ENCODE measurements at places on chromosomes 16 and 17.

DNA sequence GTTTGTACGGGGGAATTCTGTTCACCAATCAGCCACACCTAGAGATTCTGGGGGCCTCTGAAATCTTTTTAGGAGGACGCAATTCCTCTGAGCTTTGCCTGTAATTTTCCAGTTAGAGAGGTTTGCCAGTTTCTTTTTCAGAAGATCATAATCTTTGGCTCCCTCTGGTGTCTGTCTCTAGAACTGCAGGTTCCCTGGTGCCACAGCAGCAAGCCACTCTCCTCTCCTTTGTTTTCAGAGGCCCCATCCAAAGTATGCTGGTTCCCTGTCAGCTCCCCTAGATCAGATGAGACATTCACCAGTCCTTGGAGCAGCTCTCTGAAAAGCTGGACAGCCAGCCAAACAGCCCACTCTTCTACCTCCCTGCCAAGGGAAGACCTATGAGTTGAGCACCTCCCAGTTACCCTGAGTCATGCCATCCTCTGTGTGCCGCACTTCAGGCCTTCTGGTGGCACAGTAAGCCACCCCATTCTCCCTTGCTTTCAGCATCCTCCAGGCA lies 36.1 kb downstream of the RNF112 start:
- DNase-seq = peak; percentile 80

DNA sequence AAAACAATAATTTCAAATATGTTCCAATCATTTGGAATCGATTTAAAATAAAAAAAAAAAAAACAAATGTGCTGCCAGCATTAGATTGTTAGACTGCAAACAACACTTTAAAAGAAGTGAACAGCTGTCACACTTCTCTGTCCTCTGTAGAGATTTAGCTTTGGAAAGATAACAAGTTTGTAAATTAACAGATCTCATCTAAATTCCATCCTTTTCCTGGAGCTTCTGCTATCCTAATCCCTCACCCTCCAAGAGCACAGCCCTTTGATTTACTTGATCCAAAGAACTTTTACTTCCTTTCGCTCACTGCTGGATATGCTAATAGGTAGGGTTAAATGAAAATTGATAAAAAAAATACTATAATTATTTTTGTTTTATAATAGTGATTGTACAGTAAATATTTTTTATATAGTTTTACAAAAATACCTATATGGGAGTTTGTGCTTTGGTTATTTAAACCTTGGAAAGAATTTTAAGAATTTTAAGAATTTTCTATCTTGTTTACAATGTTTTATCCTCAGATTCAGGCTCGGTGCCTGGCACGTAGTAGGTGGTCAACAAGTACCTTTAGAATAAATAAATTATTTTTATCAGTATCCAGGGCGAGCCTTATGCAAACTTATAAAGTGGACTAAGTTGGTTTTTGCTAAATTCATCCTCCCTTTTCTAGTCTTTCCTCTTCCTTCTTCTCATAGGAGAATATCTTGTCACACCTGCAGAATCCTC lies 21.6 kb downstream of the MAP2K6 start:
- DNase-seq = no peak

DNA sequence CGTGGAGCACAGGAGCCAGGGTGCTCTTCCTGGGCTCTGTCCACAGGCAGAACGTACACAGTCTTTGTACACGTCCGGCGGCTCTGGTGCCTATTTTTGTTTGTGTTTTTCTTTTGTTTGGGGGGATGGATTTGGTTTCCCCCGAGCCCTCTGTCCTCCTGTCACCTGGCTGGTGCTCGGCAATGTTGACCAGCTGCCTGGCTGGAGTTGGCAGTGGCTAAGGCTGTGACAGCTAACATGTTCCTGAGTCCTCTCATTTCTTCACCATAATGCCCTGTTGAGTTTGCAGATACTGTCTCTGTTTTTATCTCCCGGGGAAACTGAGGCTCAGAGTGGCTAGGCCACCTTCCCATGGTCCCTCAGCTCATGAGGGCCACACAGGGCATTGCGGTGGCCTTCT lies 25.7 kb downstream of the MAPT start:
- DNase-seq = no peak

- DNase-seq = peak; percentile 58
Observed at GRCh38 chr16:87951552-87952538, 611 bp downstream of the BANP start.

GRCh38 chr17:63974594-63975192 lies 2.0 kb upstream of the SCN4A start:
- DNase-seq = no peak

GRCh38 chr17:78991906-78992532 lies 12.3 kb upstream of the LGALS3BP start:
- DNase-seq = peak; percentile 15

DNA sequence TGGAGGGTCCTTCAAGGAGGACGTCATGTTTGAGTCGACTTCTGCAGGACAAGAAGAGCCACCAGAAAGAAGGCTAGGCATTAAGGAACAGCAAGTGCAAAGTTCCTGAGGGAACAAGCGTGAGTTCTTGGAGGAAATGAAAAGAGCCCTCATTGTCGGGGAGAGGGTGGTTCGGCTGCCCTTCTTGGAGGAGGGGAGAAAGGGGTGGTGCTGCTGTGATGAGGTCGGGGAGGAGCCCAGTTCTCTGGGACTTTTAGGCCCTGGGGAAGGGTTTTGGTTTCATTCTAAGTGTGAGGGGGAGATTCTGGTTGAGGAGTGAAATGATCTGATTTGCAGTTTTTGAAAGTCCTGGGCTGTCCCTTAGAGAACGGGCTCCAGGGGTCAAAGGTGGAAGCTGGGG lies 4.1 kb downstream of the BICDL2 start:
- DNase-seq = no peak

GRCh38 chr17:58059141-58059540 lies 24.1 kb upstream of the DYNLL2 start:
- DNase-seq = peak; percentile 40

- DNase-seq = no peak
Observed at GRCh38 chr17:62923258-62924150, 42.5 kb upstream of the TANC2 start.

DNA sequence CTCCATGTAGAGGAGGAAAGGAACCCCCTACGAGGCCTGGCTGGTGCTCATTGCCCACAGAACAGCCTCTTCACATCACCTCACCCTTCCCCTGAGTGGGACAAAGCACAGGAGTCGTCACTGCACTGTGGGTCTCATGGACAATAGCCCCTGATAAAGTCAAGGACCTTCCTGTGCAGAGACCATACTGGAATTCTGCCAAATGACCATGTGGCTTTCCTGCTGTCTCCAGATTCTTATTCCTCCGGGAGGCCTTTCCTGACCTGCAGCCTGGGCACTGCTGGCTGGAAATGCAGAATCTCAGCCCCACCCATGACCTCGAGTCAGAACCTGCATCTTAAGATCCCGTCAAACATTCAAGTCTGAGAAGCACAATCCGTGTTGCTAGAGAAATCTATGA lies 60.5 kb upstream of the ERN1 start:
- DNase-seq = no peak

GRCh38 chr16:89202422-89203215 lies 2.3 kb upstream of the SLC22A31 start:
- no peak for DNase-seq

DNA sequence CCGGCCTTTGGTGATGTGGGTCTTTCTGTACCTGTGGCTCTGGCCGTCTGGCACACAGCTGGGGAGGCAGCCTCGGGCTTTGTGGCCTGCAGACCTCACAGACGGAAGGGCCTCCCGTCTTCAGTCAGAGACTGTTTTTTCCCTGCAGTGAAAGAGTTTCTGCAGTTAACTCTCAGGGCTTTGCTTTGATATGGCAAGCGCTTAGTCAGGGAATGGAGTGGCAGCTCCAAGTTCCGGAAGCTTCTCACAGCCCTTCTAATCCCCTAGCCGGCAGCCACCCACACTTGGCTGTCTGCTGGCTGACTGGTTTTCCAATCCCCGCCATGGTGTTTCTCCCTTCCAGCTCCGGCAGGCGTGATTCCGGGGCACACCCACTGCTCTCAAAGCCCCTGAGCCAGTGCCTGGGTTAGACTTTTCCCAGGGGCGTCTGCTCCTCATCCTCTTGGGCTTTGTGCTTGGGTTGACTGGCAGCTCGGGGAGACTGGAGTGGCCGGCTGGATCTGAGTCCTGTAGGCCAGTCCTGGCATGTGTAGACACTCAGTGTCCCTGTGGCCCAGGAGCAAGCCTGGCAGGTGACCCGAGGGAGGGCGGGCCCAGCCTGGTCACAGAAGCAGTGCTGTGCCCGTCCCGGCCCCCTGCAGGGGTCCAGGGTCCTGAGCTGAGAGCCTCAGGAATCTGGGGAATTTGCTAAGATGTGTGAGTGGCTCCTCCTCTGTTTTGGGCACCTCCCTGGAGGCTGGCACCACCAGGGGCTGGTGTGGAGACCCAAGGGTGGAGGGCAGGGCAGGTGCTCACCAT lies 29.9 kb downstream of the BAIAP2 start:
- DNase-seq = peak; percentile 72

DNA sequence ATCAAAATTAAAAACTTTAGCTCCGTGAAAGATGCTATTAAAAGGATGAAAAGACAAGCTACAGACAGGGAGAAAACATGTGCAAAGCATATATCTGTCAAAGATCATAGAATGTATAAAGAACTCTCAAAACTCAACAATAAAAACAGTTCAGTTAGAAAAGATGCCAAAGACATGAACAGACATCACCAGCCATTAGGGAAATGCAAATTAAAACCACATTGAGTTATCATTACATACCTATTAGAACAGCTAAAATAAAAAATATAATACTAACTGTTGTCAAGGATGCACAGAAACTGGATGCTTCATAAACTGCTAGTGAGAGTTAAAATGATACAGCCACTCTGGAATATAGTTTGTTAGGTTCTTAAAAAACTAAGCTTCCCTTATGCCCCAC lies 58.8 kb downstream of the NFATC3 start:
- DNase-seq = no peak

DNA sequence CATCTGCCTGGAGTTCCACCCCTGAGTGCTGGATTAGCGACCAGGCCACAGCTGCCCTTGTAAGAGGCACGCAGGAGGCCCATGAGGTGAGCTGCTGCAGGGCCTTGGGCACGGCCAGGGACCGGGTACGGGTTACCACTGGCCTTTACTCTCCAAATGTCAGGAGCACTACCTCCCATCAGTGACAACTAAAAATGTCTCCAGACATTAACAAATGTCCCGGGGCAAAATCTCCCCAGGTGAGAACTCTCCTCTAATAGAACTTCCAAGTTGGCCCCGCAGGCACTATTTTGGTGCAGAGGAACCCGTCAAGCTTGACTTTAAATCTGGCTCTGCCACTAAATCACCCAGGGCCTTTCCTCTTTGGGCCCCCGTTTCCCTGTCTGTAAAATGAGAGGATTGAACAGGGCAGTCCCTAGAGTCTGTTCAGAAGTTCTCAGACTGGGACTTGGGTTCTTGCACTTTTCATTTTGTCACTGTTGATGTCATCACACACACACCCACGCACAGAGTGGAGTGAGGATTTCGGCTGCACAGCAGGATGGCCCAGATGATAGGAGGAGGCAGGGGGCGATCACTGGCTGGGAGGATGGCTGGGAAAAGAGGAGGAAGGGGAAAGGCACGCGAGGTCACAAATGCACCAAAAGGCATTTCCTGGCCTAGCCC lies 24.5 kb upstream of the MAPT start:
- no peak for DNase-seq

DNA sequence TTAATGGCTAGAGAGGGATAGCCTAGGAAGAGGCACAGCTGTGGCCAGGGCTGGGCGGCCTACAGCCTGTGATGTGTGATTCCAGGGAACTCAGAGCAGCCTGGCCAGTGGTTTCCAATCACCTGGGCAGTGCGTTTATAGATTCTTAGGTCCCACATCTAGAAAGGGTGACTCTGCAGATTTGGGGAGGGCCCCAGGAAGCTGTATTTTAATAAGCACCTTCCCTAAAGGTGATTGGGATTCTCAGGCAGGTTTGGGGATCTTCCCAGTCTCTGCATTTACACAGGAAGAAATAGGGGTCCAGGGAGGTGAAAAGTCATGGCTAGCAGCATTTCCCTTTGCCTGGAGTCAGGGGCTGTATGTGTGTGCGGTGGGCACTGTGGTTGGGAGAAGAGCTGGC lies 9.5 kb downstream of the SPNS2 start:
- DNase-seq = no peak

GRCh38 chr17:28612936-28613872 lies 781 bp downstream of the RSKR start:
- DNase-seq = peak; percentile 28

- no peak for DNase-seq
Observed at GRCh38 chr16:78150233-78150632, 50.8 kb downstream of the WWOX start.

GRCh38 chr17:82849076-82849945 lies 9.5 kb upstream of the ZNF750 start:
- no peak for DNase-seq

- DNase-seq = no peak
Observed at GRCh38 chr17:72353502-72353901, 232.7 kb downstream of the SOX9 start.

GRCh38 chr17:69909389-69909788 lies 165.6 kb upstream of the KCNJ16 start:
- DNase-seq = no peak

- peak; percentile 31 for DNase-seq
Observed at GRCh38 chr17:45145035-45145389, 3.3 kb upstream of the HEXIM1 start.

DNA sequence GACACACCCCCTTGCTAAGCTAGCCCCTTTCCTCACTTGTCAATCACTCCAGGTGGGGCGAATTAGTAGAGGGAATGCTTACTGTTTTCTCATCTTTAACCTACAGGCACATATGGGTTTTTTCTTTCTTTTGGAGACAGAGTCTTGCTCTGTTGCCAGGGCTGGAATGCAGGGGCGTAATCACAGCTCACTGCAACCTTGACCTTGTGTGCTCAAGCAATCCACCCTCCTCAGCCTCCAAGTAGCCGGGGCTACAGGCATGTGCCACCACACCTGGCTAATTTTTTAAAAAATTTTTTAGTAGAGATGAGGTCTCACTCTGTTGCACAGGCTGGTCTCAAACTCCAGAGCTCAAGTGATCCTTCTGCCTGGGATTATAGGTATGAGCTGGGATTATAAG lies 38.7 kb upstream of the RHBDL3 start:
- DNase-seq = no peak

DNA sequence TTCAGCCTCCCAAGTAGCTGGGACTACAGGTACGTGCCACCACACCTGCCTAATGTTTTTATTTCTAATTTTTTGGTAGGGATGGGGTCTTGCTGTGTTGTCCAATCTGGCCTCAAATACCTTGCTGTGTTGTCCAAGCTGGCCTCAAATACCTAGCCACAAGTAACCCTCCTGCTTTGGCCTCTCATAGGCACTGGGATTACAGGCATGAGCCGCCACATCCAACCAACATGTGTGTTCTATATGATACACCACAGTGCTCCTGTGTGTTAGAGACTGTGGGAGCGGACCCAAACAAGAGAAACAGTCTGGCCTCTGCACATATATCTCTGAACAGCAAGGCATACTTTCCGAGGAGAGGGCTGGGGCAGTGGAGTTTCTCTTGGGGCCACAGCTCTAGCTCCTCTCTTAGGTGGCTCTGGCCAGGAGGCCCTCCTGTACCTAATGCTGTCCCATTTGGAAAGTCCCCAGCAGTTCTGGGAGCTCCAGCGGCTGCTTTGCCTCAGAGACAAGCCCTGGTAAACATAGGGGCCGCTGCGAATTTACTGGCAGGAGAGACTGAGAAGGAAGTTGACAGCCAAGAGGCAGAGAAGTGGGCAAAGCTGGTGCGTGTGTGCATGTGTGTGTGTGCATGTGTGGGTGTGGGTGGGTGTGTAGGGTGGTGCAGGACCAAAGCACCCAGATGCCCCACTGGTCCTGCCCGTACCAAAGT lies 95.0 kb downstream of the RAB11FIP4 start:
- no peak for DNase-seq
